ENCODE measurements at places on chromosomes 6 and 20. TPM values are rescaled to one million over a fixed set of nuclear protein-coding genes. Genes with fewer than 3 reads are reported as not detected.

The EYA4 gene
- total RNA-seq: not detected

The BPIFB1 gene
- not detected for total RNA-seq

DNA sequence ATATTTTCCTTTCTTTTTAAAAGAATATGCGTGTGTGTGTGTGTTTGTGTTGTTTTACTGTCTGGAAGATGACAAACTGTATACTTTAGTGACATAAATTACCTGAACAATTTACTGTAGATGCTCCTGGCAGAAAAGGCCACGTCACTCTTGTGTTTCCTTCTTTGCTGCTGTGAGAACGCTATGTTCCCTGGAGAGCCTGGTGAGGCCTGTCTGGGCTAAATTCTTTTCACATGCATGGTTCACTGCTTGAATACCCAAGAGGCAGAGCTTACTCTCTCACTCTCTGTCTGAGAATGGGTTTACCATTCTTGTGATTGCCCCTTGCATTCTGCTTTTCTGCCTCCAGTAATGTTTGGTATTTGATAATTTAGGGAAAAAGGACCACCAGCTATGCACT, 64.3 kb downstream of the EDN1 start:
- no peaks in the 10 kb centered on the region for H3K27me3 ChIP-seq
- no peak overlapping the region for H3K27ac ChIP-seq
- no peaks in the 10 kb centered on the region for H3K4me1 ChIP-seq
- no peak for DNase-seq
- no peaks in the 10 kb centered on the region for H3K36me3 ChIP-seq
- no peak overlapping the region for H3K4me3 ChIP-seq

The SLC52A3 gene
- total RNA-seq: not detected

The ZC2HC1B gene
- total RNA-seq: not detected

DNA sequence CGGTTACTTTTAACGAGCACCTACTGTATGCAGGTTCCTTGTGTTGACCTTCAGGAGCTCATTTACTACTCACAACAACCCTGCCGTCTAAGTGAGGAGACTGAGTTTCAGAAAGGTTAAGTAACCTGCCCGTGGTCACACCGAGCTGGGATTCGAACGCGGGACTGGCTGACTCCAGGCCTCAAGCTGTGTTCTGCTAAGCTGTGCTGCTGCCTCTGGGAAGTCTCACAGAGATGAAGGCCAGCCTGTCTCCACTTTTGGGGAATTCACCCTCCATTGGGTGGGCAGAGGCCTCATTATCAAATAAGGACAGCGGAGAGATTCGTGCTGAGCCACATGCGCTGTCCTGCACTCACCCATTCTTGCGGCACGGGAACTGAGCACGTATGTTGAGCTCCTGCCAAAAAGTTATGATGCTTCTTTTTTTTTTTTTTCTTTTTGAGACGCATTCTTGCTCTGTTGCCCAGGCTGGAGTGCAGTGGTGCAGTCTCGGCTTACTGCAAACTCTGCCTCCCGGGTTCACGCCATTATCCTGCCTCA, 25.9 kb upstream of the MYT1 start:
- no peak overlapping the region for H3K4me3 ChIP-seq
- no peaks in the 10 kb centered on the region for H3K27me3 ChIP-seq
- no peak overlapping the region for H3K27ac ChIP-seq
- no peaks in the 10 kb centered on the region for H3K36me3 ChIP-seq

GRCh38 chr6:168161371-168161750, 82.3 kb upstream of the FRMD1 start:
- no peak for DNase-seq
- H3K4me3 ChIP-seq: no peak overlapping the region
- no peak overlapping the region for H3K27ac ChIP-seq
- H3K27me3 ChIP-seq: no peaks in the 10 kb centered on the region

- no peak overlapping the region for H3K4me3 ChIP-seq
- DNase-seq: no peak
- no peaks in the 10 kb centered on the region for H3K27me3 ChIP-seq
- peaks cover 57% of the 10 kb centered on the region for H3K36me3 ChIP-seq
- H3K4me1 ChIP-seq: no peaks in the 10 kb centered on the region
Measured at GRCh38 chr20:62277253-62277652, 25.5 kb upstream of the ADRM1 start.

DNA sequence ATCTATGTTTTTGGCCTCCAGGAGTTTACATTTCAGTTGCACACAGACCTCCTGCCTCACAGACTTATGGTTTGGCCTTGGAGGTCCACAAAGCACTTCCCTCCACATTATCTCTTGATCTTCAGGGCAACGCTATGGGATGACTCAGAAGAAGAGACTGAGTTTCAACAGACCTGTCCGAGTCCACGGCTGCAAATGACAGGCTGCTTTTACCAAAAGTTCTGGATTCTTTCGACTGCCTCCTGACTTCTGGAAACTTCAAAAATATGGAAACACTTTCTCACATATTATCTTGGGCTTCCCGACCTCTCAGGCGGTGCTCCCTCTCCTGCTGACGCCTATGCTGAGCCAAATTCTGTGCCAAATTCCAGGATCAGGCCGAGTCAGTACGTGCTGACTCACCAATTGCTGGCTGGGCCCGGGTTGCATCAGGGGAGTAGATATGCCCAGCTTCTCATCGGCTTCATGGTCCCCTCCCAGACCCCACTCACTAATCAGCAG, 190.2 kb downstream of the BMP7 start:
- H3K4me3 ChIP-seq: no peak overlapping the region
- no peak overlapping the region for H3K27ac ChIP-seq
- no peak for DNase-seq
- no peaks in the 10 kb centered on the region for H3K36me3 ChIP-seq
- H3K4me1 ChIP-seq: no peaks in the 10 kb centered on the region

DNA sequence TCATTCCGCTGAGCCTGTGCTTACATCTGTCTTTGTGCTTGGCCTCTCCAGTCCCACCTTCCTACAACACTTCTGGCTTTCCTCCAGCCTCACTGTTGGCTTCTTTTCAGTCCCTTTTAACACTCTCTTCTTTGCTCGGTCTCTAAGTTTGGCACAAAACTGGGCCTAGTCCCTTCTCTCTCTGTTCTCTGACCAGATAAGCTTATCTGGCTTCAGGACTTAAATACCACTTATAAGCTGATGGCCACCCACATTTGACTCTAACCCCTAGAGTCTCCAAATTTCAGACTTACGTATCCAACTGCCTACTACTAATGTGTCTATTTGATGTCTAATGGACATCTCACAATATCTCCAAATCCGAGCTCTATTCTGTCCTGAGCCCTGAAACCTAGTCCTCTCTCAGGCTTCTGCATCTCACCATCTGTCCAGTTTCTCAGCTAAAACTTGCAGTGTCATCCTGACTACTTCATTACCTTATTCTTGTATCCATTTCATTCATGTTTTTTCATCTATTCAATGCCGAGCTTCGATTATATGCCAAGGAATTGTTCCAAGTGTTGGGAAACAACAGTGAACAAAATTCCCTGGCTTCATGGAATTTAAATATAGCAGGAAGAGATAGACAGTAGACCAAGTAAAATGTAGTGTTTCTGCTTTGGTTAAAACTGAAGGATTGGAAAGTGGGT, 40.1 kb downstream of the TBPL1 start:
- H3K27me3 ChIP-seq: no peaks in the 10 kb centered on the region
- H3K4me1 ChIP-seq: no peaks in the 10 kb centered on the region
- no peak overlapping the region for H3K4me3 ChIP-seq
